ENCODE measurements at places on chromosomes 11 and 22. TPM values are rescaled to one million over a fixed set of nuclear protein-coding genes. Genes with fewer than 3 reads are reported as not detected.

P2RX3 gene
- total RNA-seq = not detected

ST14 gene
- total RNA-seq = 1.5 TPM

BATF2 gene
- total RNA-seq = 0.26 TPM

HEPN1 gene
- total RNA-seq = not detected

ACAT1 gene
- total RNA-seq = 29.5 TPM

BAIAP2L2 gene
- total RNA-seq = 4.1 TPM

GNAZ gene
- total RNA-seq = 1.3 TPM

SYNGR1 gene
- total RNA-seq = 2.7 TPM

RAB38 gene
- 0.20 TPM for total RNA-seq

KCNQ1OT1 gene
- 0.35 TPM for total RNA-seq

PHETA2 gene
- total RNA-seq = 2.0 TPM

DNA sequence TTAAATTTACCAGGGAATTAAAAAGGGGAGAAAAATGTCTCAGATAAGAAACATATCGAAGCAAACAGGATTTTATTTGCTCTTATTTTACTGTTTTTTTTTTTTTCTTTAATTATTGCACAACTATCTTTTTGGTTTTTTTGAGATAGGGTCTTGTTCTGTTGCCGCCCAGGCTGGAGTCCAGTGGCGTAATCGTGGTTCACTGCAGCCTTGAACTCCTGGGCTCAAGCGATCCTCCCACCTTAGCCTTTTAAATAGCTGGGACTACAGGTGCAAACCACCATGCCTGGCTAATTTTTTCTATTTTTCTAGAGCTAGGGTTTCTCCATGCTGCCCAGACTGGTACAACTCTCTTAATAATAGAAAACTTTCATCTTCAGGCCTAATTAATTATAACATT, 32.5 kb downstream of the DRG1 start:
- H3K27ac ChIP-seq = no peak overlapping the region
- no peak for DNase-seq
- H3K27me3 ChIP-seq = no peaks in the 10 kb centered on the region
- H3K36me3 ChIP-seq = peaks cover 21% of the 10 kb centered on the region
- H3K4me3 ChIP-seq = no peak overlapping the region

DNA sequence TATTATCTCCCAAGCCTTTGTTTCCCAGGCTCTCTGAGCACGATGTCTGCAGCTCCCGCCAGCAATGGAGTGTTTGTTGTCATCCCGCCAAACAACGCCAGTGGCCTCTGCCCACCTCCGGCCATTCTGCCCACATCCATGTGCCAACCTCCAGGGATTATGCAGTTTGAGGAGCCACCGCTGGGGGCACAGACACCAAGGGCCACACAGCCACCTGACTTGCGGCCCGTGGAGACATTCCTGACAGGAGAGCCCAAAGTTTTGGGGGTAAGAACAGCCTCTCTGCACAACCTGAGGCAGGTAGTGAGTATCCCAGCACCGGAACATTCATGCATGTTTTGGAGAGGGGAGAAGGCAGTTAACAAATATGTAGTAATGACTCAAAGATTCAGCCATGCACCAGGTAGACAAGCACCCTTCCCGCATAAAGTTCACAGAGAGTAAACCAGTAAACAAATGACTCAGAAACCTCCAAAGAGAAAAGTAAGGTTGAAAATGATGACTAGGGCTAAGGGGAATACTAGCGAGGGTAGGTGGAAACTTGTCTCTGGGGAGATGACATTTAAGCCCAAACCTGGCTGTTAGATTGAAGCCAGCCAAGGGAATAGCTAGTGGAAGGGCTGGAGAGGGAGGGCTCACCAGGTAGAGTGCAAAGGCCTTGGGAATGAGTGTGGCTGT, 7.2 kb downstream of the MS4A15 start:
- H3K27ac ChIP-seq = no peak overlapping the region
- H3K4me3 ChIP-seq = no peak overlapping the region
- H3K4me1 ChIP-seq = no peaks in the 10 kb centered on the region
- H3K36me3 ChIP-seq = no peaks in the 10 kb centered on the region
- no peak for DNase-seq

- no peaks in the 10 kb centered on the region for H3K27me3 ChIP-seq
- no peaks in the 10 kb centered on the region for H3K36me3 ChIP-seq
- H3K4me3 ChIP-seq = no peak overlapping the region
- no peak overlapping the region for H3K27ac ChIP-seq
Measured at GRCh38 chr11:27909386-27909785, 198.6 kb downstream of the KIF18A start.

DNA sequence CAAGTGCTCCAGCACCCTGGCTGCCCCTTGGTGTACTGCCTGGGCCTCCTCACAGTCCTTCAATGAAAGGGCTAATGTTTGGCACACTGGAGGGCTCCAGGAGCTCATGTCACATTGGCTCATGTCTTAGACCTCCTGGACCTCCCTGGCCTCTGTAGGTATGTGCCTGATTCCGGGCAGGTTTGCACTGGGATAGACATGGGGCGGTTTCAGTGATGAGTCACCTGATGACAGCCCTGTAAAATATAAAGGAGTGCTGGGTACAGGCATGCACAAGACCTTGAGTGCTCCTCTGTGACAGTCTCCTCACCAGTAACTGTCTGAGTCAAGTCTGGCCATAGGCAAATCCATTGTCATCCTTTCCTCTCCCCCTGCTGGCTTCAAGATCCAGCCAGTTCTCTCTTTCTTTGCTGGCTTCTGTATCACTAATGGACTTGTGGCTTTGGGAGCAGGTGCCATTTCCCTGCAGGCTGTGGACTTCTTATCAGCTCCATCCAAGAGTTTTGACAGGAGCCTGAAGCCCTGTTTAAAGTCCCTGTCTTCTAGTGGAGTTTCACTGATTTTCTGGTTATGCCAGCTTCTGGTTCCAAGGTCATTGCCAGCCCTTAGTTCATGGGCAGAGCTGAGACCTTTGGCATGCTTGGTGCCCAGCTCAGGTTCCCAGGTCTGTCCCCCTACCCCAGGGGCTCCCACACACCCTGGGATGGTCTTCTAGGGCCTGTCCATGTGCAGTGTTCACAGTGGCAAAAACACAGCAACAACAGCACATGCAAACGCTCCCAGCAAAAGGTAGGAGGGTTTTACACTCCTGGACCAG, 22.7 kb upstream of the P2RY2 start:
- no peak overlapping the region for H3K27ac ChIP-seq
- no peaks in the 10 kb centered on the region for H3K36me3 ChIP-seq
- no peaks in the 10 kb centered on the region for H3K27me3 ChIP-seq
- no peak overlapping the region for H3K4me3 ChIP-seq
- no peaks in the 10 kb centered on the region for H3K4me1 ChIP-seq
- no peak for DNase-seq

- no peaks in the 10 kb centered on the region for H3K36me3 ChIP-seq
- no peaks in the 10 kb centered on the region for H3K4me1 ChIP-seq
- DNase-seq = no peak
- H3K27me3 ChIP-seq = no peaks in the 10 kb centered on the region
Measured at GRCh38 chr11:95367726-95368125, 136.7 kb upstream of the SESN3 start.

DNA sequence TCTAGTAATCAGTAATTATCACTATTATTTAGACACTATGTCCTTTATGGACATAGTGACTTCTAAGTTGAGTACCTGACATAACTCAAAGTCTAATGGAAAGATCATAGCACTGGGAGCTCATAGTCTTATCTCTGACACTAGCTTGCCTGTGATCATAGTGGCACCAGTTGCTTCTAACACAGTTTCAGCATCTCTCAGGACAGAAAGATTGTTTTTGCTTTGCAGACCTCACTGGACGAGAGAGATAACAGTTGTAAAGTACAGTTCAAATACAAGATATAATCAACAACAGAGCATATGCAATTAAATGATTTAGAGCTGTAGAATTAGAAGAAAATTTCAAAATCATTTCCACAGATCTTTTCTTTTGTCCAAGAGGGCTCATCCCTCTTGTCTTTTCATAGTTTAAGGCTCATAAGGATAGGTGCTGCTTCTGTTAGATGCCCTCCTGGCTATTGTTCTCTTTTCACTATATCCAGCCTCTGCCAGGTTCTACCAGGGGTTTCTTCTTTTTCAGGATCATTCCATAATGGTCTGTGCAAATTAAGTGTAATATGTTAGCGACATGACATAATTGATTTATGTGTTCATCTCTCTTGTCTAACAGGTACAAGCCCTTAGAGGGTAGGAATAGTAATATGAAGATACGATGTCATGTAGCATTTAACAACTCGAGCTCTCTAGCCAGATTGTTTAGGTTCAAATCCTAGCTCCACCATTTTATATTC, 1175.4 kb upstream of the TENM4 start:
- no peaks in the 10 kb centered on the region for H3K27me3 ChIP-seq
- DNase-seq = no peak
- H3K36me3 ChIP-seq = no peaks in the 10 kb centered on the region
- no peak overlapping the region for H3K27ac ChIP-seq
- no peak overlapping the region for H3K4me3 ChIP-seq

- no peak for DNase-seq
- no peaks in the 10 kb centered on the region for H3K4me1 ChIP-seq
- no peaks in the 10 kb centered on the region for H3K27me3 ChIP-seq
- H3K36me3 ChIP-seq = no peaks in the 10 kb centered on the region
Measured at GRCh38 chr11:123392431-123392830, 37.6 kb upstream of the GRAMD1B start.

GRCh38 chr11:57386178-57386940, 4.1 kb downstream of the PRG2 start:
- no peaks in the 10 kb centered on the region for H3K36me3 ChIP-seq
- DNase-seq = no peak
- H3K4me3 ChIP-seq = no peak overlapping the region
- H3K4me1 ChIP-seq = no peaks in the 10 kb centered on the region
- peaks cover 3% of the 10 kb centered on the region for H3K27me3 ChIP-seq
- H3K27ac ChIP-seq = no peak overlapping the region

DNA sequence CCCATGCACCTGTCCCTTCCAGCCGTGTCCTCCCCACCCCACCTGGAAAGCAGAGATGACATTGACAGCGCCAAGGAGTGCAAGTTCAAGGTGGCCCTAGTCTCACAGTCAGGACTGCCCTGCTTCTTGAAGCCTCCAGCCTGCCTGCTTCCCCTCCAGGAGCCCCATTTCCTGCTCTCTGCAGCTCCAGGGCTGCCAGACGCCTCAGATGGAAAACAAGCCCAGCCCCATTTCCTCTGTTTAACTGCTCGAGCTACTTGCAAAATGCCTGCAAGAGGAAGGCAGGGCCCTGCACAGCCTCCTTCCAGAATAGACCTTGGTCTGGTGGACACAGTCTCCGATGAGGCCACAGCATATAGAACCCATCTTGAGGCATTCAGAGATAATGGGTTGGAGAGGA, 5.0 kb upstream of the DGKZ start:
- peaks cover 80% of the 10 kb centered on the region for H3K4me1 ChIP-seq
- H3K27me3 ChIP-seq = peaks cover 9% of the 10 kb centered on the region
- H3K36me3 ChIP-seq = peaks cover 4% of the 10 kb centered on the region
- H3K27ac ChIP-seq = peak overlapping the region; percentile 26

DNA sequence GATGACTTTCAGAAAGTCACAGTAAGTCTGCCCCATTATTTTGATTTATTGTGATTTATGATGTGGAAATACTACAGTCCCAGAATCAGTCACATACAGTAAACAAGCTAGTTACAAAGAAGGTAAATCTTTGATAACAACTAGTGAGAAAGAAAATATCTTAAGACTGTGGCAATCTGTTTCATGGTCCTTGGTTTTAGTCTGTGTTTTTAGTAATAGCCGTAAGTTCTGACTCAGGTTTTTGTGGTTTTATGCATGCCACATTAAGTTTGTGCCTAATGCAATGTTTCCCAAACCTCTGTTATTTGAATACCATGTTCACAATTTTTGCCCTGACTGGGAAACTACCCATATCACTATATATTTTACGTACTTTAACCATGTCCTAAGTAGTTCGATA, 6.7 kb downstream of the CEP295 start:
- DNase-seq = no peak
- no peak overlapping the region for H3K4me3 ChIP-seq
- no peak overlapping the region for H3K27ac ChIP-seq
- no peaks in the 10 kb centered on the region for H3K27me3 ChIP-seq

- no peak overlapping the region for H3K27ac ChIP-seq
- DNase-seq = no peak
- no peaks in the 10 kb centered on the region for H3K27me3 ChIP-seq
- no peaks in the 10 kb centered on the region for H3K4me1 ChIP-seq
- H3K4me3 ChIP-seq = no peak overlapping the region
Measured at GRCh38 chr11:15217416-15217815, 102.7 kb downstream of the INSC start.

DNA sequence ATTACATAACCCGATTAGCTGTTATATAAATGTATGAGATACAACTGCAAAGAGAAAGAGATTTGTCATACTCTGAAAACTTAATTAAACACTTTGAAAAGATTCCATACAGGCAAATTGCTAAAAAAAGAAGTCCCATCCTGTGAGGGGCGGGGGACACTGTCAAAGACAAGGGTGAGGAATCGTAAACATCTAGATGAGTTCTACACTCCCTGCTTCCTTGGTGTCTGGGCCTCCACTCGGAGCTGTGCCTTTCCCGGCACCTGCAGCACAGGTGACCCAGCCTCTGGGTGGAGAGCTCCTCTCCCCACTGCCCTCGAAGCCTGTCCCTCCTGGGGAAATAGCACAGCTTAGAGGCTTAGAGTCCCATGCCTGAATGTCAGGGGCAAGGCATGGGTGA, 69.2 kb upstream of the CRYBB3 start:
- no peak for DNase-seq
- no peak overlapping the region for H3K4me3 ChIP-seq
- no peaks in the 10 kb centered on the region for H3K4me1 ChIP-seq
- no peaks in the 10 kb centered on the region for H3K27me3 ChIP-seq
- H3K27ac ChIP-seq = no peak overlapping the region
- no peaks in the 10 kb centered on the region for H3K36me3 ChIP-seq

GRCh38 chr11:65559951-65560537, 1.9 kb upstream of the LTBP3 start:
- no peak overlapping the region for H3K27ac ChIP-seq
- H3K4me1 ChIP-seq = peaks cover 71% of the 10 kb centered on the region
- DNase-seq = no peak
- H3K4me3 ChIP-seq = no peak overlapping the region

GRCh38 chr11:14362611-14363010, 3.6 kb upstream of the RRAS2 start:
- peaks cover 2% of the 10 kb centered on the region for H3K4me1 ChIP-seq
- H3K27me3 ChIP-seq = peaks cover 2% of the 10 kb centered on the region
- no peaks in the 10 kb centered on the region for H3K36me3 ChIP-seq

GRCh38 chr11:104918113-104918824, 20.0 kb upstream of the CASP12 start:
- H3K27ac ChIP-seq = peak overlapping the region; percentile 88
- peaks cover 12% of the 10 kb centered on the region for H3K4me1 ChIP-seq
- H3K36me3 ChIP-seq = no peaks in the 10 kb centered on the region

GRCh38 chr11:13000721-13001120, 8.4 kb upstream of the RASSF10 start:
- no peaks in the 10 kb centered on the region for H3K4me1 ChIP-seq
- H3K4me3 ChIP-seq = no peak overlapping the region

DNA sequence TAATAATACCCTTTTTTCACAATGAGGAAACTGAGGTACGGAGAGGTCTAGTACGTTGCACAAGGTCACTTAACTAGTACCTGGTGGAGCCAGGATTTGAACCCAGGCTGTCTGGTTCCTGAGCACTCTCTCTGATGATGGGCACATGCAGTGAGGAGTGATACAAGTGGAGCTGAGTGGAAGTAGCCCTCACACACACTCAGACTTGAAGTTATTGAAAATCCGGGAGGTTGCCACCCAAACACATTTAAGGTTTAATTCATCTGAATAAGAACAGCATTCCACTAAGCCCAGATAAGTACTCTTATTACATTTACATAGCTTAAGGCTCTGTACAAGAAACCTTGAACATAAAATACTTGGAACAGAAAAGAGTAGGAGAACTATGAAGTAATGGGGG, 4.8 kb downstream of the GRAP2 start:
- no peaks in the 10 kb centered on the region for H3K36me3 ChIP-seq
- no peaks in the 10 kb centered on the region for H3K27me3 ChIP-seq
- peak overlapping the region; percentile 87 for H3K27ac ChIP-seq
- H3K4me3 ChIP-seq = peak overlapping the region; percentile 72
- DNase-seq = no peak

Data from T-cell (primary cell).